Activated naive CD4-positive, alpha-beta T cell treated with anti-CD3 and anti-CD28 coated beads, Interleukin-2, amount 10 ng/mL, durations not matched to agents 7 days and 5 days (primary cell): ENCODE measurements at places on chromosomes 13 and 19.

DNA sequence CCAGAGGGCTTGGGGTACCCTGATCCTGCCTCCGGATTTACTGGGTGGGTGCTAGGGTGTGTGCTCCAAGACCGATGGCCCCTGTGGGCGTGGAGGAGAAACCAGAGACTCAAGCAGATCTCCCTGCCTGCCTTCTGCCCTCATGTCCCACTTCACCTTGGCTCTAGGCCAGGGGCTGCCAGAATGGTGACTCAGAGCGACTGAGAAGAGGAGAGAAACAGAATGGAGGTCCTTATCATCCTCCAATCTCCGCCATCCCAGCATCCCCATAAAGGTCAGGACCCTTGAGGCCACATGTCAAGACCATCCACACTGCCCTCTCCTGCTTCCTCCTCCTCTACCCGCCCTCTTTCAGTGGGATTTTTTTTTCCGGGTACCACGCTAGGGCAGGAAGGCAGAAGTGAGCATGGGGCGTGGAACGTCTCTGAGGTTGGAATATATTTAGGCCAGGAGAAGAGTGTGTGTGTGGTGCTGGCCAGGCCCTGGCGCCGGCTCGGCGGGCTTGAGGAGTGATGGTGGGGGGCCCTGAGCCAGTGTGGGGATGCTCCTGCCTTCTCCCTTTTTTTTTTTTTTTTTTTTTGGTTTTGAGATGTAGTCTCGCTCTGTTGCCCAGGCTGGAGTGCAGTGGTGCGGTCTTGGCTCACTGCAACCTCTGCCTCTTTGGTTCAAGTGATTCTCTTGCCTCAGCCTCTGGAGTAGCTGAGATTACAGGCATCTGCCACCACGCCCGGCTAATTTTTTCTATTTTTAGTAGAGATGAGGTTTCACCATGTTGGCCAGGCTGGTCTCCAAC lies 22.3 kb downstream of the IER2 start:
- DNase-seq = peak; percentile 67
- peaks cover 63% of the 10 kb centered on the region for H3K4me1 ChIP-seq
- H3K4me3 ChIP-seq = peak overlapping the region; percentile 74
- H3K27me3 ChIP-seq = no peaks in the 10 kb centered on the region
- H3K27ac ChIP-seq = peak overlapping the region; percentile 89

- DNase-seq = no peak
- H3K27ac ChIP-seq = no peak overlapping the region
- H3K4me3 ChIP-seq = no peak overlapping the region
- no peaks in the 10 kb centered on the region for H3K36me3 ChIP-seq
- no peaks in the 10 kb centered on the region for H3K27me3 ChIP-seq
Observed at GRCh38 chr13:21849323-21849722, 178.4 kb downstream of the FGF9 start.

DNA sequence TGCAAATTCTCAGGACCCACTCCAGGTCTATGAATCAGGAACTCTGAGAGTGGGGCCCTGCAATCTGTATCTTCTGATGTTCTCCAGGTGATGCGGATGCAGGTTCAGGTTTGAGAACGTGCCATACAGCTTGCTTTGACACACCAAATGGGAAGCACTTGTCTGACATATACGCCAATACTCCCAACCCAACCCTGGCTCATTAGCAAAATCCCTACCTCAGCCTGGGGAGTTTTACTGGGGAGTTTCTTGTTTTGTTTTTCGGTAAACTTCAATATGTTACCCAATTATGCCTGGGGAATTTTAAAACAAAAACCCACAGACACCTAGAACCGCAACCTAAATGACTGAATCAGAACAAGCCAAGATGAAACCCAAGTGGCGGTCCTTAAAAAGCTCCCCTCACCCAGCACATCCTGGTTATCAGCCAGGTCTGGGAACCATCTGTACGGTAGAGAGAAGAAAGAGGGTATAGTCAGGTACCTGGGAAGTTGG lies 41.2 kb downstream of the ABCC4 start:
- no peaks in the 10 kb centered on the region for H3K27me3 ChIP-seq
- no peak overlapping the region for H3K27ac ChIP-seq
- no peaks in the 10 kb centered on the region for H3K36me3 ChIP-seq
- no peak for DNase-seq

DNA sequence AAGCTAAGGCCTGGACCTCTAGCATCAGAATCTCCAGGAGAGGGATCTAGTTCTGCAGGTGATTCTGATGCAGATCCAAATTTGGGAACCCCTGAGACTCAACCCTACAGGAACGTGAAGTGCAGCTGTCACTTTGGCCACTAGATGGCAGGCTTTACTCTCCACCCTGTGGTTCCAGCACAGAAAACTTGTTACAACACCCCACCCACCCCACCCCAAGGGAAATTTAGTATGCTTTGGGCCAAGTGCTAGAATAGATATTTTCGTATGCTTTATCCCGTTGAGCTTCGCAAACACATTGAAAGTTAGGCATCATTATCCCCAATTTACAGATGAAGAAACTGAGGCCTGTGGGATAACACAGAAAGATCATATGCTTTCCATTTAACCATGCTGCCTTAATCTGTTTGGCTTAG lies 232.0 kb downstream of the B3GLCT start:
- no peaks in the 10 kb centered on the region for H3K4me1 ChIP-seq
- H3K27me3 ChIP-seq = no peaks in the 10 kb centered on the region
- no peak overlapping the region for H3K27ac ChIP-seq

- H3K4me1 ChIP-seq = peaks cover 40% of the 10 kb centered on the region
- no peaks in the 10 kb centered on the region for H3K27me3 ChIP-seq
- peaks cover 48% of the 10 kb centered on the region for H3K36me3 ChIP-seq
- peak within 1 kb of the TSS; percentile 100 for H3K4me3 ChIP-seq
- peak within 1 kb of the TSS; percentile 99 for H3K27ac ChIP-seq
- DNase-seq = peak; percentile 99
Observed at GRCh38 chr19:12294249-12295158, at the start of gene ZNF44. TSS of gene ZNF44 (minus strand) at chr19:12294883. CDS start at chr19:12294694, 189 bp downstream.

GRCh38 chr19:17303940-17304267 lies 679 bp upstream of the ABHD8 start:
- peaks cover 52% of the 10 kb centered on the region for H3K4me1 ChIP-seq
- H3K27ac ChIP-seq = peak overlapping the region; percentile 22
- peak overlapping the region; percentile 69 for H3K4me3 ChIP-seq
- H3K36me3 ChIP-seq = peaks cover 5% of the 10 kb centered on the region
- H3K27me3 ChIP-seq = no peaks in the 10 kb centered on the region
- no peak for DNase-seq

- peaks cover 35% of the 10 kb centered on the region for H3K4me1 ChIP-seq
- peaks cover 7% of the 10 kb centered on the region for H3K36me3 ChIP-seq
Observed at GRCh38 chr19:19134687-19135158, 3.6 kb downstream of the TMEM161A start.

DNA sequence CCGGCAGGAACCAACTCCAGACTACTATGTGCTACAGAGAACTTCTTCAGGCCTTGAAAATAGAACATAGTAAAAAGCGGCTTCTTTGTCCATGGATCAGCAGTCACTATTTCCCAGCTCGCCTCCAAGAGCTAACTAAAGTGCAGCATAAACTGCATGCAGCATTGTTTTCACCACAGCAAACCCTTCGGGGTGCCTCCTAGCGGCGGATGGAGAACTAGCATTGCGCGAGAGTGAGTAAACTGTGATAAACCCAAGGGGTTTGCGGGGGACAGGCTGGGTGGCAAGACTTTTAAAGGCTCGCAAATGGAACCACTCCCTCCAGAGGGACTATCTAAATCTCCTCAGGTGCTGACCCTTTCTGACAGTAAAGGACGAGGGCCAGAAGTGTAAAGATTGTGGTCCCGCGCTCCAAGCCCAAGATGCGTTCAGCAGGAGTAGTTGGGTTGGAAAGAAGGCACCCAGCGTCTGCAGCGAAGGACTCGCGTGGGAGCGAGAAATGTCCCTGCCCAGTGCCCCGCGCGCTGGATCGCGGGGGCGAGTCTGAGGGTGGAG lies 21.5 kb upstream of the SGCG start:
- peak; percentile 35 for DNase-seq
- peaks cover 2% of the 10 kb centered on the region for H3K4me1 ChIP-seq
- H3K27ac ChIP-seq = no peak overlapping the region
- H3K4me3 ChIP-seq = no peak overlapping the region
- no peaks in the 10 kb centered on the region for H3K36me3 ChIP-seq

DNA sequence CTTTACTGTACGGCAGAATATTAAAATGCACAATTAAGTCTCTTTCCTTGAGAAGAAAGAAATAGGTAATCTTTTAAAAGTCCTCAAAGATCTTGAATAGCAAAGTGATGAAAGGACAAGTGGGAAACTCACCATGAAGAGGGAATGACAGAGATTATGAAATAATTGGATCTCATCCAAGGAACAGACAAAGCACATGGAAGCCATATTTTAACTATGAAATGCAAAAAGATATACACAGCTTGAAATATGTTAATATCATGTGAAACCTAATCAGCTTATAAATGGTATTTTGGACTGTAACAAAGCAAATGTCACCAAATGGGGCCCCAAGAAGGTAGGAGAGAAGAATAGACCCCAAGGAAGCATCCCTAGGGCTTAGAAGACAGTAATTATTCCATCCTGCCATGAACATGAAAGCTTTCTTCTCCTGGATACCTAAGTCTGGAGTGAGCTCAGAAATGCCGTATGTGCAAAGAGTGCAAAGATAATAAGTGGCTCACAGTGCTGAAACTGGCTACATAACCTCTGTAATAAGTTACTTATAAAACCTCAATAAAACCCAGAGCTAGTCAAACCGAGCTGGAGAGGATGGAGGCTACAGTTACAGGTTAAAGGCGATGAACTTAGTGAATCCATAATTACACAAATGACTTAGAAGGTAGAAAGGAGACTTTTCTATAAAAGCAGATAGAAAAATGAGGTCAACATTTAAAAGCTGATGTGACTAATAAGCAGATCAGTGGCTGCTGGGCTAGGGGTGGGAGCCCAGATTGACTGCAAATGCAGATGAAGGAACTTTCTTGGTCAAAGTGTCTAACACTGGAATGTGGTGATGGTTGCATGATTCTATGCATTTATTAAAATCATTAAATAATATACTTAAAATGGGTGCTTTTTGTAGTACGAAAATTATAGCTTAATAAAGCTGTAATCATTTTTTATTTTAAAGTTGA lies 34.4 kb downstream of the DCLK1 start:
- H3K27ac ChIP-seq = no peak overlapping the region
- no peaks in the 10 kb centered on the region for H3K4me1 ChIP-seq
- H3K36me3 ChIP-seq = no peaks in the 10 kb centered on the region
- H3K4me3 ChIP-seq = no peak overlapping the region

DNA sequence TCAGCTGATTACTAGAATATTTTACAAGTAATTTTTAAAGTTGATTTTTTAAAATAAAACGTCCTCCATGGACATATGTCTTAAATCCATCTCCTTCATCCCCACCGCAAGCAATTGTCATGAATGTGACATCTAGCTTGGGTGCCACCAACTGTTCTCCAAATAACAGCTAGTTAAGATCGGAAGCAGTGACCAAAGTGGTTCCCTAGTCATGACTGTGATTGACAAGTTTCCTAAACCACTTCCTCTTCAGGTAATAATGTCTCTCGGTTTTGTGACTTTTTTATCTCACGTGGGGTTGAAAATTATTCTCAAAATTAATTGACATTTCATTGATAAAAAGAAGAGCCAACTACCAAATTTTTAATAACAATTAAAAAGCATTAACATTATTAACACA lies 135.3 kb upstream of the MIR17HG start:
- peaks cover 4% of the 10 kb centered on the region for H3K27me3 ChIP-seq
- no peak overlapping the region for H3K4me3 ChIP-seq
- H3K4me1 ChIP-seq = no peaks in the 10 kb centered on the region
- DNase-seq = no peak

DNA sequence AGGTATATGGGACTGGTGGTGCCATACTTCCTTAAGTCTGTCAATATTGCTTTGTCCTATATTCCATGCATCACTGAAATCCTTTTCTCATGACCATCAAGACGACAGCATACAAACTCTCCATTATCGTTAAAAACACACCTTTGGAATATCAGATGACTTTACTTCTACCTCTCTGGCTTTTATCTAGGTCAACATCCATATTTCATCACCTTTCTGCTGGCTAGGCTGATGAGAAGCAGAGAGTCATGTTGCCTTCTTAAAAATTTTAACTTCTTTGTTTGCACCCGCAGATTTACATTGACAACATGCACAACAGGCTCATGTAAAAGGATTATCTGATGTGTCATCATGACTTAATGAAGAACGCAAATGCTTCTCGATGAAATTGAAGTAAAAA lies 771.4 kb downstream of the OLFM4 start:
- no peak for DNase-seq
- no peak overlapping the region for H3K27ac ChIP-seq
- H3K36me3 ChIP-seq = no peaks in the 10 kb centered on the region
- no peaks in the 10 kb centered on the region for H3K27me3 ChIP-seq
- no peak overlapping the region for H3K4me3 ChIP-seq
